Activated CD4-positive, alpha-beta T cell treated with anti-CD3 and anti-CD28 coated beads, Interleukin-2, amount 10 ng/mL, durations not matched to agents 7 days and 5 days (primary cell): ENCODE measurements at places on chromosomes 2 and 18. TPM values are rescaled to one million over a fixed set of nuclear protein-coding genes. Genes with fewer than 3 reads are reported as not detected.

- no peaks in the 10 kb centered on the region for H3K36me3 ChIP-seq
- H3K4me3 ChIP-seq, result no peak overlapping the region
- no peak for DNase-seq
- no peaks in the 10 kb centered on the region for H3K4me1 ChIP-seq
These were observed 66.5 kb upstream of the TLK1 start for GRCh38 chr2:171227066-171227782.

GRCh38 chr18:12904012-12904516, 20.0 kb upstream of the PTPN2 start:
- DNase-seq, result peak; percentile 73
- no peaks in the 10 kb centered on the region for H3K36me3 ChIP-seq
- peak overlapping the region; percentile 90 for H3K27ac ChIP-seq

DNA sequence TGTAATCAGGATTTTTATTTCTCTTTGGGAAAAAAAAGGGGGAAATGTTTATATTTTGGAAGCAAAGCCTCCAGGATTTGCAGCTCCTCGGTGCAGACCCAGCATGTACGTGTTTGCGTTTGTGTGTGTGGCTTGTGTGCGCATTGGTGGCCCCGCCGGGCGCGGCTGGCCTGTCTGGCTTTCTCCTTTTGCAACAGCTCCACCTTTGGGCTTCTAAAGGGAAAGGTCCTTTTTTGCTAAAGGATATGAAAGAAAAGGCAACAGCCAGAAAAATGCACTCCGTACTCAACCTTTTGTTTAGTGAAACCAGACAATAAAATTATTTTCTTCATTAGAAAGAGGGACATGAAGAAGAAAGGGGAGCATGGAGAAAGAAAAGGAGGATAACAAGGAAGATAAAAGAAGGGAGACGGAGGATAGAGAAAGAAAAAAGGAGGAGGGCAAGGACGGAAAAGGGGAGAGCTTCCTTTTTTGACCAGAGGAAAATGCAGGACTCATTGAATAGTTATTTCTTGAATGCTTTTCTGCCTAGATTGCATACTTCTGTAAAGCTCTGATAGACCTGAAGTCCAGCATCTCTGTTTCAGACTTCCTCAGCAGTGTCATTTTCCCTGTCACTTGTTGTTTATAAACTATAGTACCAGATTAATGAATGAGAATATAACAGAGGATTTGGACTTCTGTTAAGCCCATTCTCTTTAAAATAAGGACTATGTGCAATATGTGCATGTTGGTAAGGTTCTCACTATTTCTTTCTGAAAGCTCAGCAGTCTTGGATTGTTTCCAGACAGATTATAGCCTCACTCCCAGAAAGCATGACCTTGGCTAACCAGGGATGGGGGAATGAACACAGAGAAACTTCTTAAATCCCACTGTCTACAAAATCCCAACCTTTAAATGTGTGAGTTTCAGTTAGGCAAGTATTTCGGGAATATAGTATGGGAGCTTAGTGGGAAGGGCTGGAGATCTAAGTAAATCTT, 563.1 kb upstream of the PIK3C3 start:
- H3K36me3 ChIP-seq, result no peaks in the 10 kb centered on the region
- H3K27ac ChIP-seq, result no peak overlapping the region
- no peaks in the 10 kb centered on the region for H3K4me1 ChIP-seq
- H3K27me3 ChIP-seq, result no peaks in the 10 kb centered on the region

- H3K27me3 ChIP-seq, result no peaks in the 10 kb centered on the region
- DNase-seq, result no peak
- no peak overlapping the region for H3K27ac ChIP-seq
- peaks cover 15% of the 10 kb centered on the region for H3K36me3 ChIP-seq
- no peak overlapping the region for H3K4me3 ChIP-seq
These were observed 24.3 kb downstream of the RNU4ATAC start for GRCh38 chr2:121555008-121555407.

GRCh38 chr2:17969661-17970060, 91.2 kb downstream of the KCNS3 start:
- H3K27ac ChIP-seq, result no peak overlapping the region
- no peaks in the 10 kb centered on the region for H3K4me1 ChIP-seq
- H3K36me3 ChIP-seq, result no peaks in the 10 kb centered on the region
- H3K4me3 ChIP-seq, result no peak overlapping the region
- DNase-seq, result no peak

DNA sequence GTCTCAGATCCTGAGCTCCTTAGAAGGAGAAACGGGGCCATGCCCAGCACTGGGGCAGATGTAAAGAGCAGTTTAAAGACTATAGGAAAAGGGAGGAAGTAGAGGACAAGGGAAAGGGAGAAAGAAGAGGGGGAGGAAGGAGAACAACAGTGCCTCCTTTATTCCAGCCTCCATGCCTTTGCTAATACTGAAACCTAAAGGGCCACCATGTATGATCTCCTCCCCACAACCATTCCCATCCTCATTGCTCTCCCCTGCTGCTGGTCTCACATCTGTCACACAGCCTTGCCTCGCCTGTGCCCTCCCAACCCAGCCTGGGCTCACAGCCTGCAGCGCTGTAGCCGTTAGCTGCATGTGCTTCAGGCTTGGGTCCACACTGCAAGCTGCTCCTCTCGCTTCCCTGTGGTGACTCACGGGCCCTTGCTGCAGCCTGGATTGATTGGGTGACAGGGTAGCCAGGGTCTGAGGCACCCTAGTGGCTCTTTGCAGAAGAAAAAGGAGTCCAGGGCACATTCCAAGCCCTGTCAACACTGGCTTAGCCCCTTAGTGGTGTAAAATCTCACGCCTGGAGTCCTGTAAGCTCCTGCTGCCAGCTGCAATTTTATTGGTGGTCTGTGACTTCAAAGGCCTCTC, 281.9 kb downstream of the SRBD1 start:
- peaks cover 10% of the 10 kb centered on the region for H3K27me3 ChIP-seq
- H3K36me3 ChIP-seq, result no peaks in the 10 kb centered on the region
- H3K27ac ChIP-seq, result no peak overlapping the region
- H3K4me3 ChIP-seq, result no peak overlapping the region
- no peaks in the 10 kb centered on the region for H3K4me1 ChIP-seq

DNA sequence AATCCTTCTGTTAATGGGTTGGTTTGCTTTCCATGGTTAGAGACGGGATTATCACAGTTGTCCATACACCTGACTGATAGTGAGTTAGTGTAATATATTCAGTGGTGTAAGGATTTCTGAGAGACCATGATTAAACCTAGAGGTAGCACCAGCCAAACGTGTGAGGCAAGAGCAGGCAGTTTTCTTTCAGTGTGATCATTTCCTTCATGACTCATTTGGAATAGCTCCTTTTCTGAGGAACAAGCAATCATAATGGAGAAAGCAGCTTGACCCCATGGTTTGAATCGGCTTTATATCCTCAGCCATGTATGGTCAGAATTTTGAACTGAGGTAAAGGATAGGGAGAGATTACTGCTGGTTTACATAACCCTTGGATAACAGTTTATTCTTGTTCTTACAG, 2.9 kb downstream of the MXD1 start:
- H3K36me3 ChIP-seq, result peaks cover 43% of the 10 kb centered on the region
- H3K27ac ChIP-seq, result no peak overlapping the region
- DNase-seq, result no peak
- peaks cover 35% of the 10 kb centered on the region for H3K4me1 ChIP-seq
- H3K27me3 ChIP-seq, result no peaks in the 10 kb centered on the region

DNA sequence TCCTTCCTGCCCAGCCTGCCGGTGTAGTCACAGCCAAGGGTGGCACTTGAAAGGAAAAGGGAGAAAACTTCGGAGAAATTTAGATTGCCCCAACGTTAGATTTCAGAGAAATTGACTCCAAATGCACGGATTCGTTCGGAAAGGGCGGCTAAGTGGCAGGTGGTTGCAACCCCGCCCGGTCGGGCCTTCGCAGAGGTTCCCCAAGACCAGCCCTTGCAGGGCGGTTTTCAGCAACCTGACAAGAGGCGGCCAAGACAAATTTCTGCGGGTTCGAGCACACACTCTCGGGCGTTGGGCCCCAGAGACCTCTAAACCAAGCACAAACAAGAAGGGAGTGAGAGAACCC, 4.8 kb downstream of the ONECUT2 start:
- peak overlapping the region; percentile 16 for H3K4me3 ChIP-seq
- H3K36me3 ChIP-seq, result peaks cover 10% of the 10 kb centered on the region
- DNase-seq, result no peak
- H3K4me1 ChIP-seq, result peaks cover 26% of the 10 kb centered on the region

- no peak for DNase-seq
- no peaks in the 10 kb centered on the region for H3K4me1 ChIP-seq
- H3K27me3 ChIP-seq, result peaks cover 8% of the 10 kb centered on the region
- no peaks in the 10 kb centered on the region for H3K36me3 ChIP-seq
- H3K27ac ChIP-seq, result no peak overlapping the region
These were observed 3.9 kb upstream of the FSIP2 start for GRCh38 chr2:185734658-185735057.

GRCh38 chr2:201809633-201810032, 3.3 kb downstream of the CDK15 start:
- no peaks in the 10 kb centered on the region for H3K4me1 ChIP-seq
- no peak overlapping the region for H3K27ac ChIP-seq
- H3K4me3 ChIP-seq, result no peak overlapping the region
- no peak for DNase-seq

DNA sequence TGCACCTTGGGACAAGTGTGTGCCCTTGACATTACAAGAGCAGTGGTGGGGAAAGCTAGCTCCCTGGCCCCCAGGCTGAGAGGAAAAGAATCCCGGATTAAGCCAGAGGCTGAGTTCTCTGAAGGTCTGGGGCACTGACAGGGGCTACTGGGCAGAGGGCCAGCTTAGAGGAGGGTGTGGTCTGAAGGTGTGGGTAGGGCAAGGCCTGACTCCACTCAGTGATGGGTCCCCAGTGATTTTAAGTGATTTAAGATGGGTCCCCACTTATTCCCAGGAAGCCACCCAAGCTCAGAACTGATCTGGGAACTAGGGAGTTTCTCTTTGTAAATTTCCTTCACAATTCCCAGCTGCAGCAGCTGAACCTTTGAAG, 8.8 kb downstream of the TMEM37 start:
- no peaks in the 10 kb centered on the region for H3K36me3 ChIP-seq
- H3K27me3 ChIP-seq, result peaks cover 3% of the 10 kb centered on the region
- H3K4me3 ChIP-seq, result no peak overlapping the region
- no peak overlapping the region for H3K27ac ChIP-seq
- no peaks in the 10 kb centered on the region for H3K4me1 ChIP-seq

DNA sequence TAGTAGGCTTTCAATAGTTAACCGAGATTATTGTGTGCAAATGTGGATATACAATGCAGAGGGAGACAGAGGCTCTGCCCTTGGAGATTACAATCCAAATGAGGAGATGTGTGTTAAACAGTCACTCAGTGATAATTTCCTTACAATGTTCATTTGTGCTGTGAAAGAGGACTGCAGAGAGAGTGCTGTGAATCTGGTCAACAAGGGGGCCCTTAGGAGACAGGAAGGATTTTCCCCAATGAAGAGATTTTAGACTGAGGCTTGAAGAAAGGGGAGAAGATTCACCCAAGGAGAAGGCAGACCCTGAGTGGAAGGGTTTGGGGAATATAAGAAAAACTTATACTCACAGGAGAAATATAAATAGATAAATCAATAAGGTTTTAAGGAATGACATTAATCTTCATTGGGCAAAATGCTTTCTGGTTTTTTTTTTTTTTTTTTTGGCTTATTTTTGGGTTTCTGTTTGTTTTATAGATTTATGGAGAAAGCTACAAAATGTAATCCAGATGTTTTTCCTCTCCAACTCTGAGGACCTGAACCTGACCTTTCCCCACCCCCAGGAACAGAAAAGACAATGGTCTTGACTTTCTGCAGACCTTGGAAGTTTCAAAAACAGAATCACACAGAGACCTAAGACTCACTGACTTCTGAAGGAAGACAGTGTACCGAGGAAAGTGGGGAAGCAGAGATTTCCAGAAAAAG, 151.3 kb upstream of the SERPINE2 start:
- H3K4me1 ChIP-seq, result no peaks in the 10 kb centered on the region
- peaks cover 5% of the 10 kb centered on the region for H3K27me3 ChIP-seq
- DNase-seq, result no peak
- no peak overlapping the region for H3K27ac ChIP-seq
- H3K4me3 ChIP-seq, result no peak overlapping the region

DNA sequence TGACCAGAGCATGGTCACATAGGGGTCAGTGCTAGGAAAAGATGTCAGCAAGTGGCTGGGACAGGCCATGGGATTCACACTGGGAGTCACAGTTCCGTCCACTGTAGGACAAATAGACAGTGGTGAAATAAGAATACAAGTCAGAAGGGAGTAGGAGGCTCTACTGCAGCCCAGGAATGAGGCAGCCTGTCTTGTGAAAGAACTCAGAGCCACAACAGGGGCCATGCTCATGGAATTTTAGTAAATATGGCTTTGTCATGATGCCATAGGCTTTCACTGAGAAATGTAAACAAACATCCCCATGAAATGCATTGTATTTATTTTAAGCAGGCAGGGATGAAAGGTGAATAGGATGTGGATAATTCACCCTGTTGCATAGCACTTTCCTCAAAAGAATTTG, 504.3 kb downstream of the SOX11 start:
- no peaks in the 10 kb centered on the region for H3K4me1 ChIP-seq
- H3K27ac ChIP-seq, result no peak overlapping the region
- no peak for DNase-seq
- no peaks in the 10 kb centered on the region for H3K27me3 ChIP-seq
- no peaks in the 10 kb centered on the region for H3K36me3 ChIP-seq

- H3K4me1 ChIP-seq, result no peaks in the 10 kb centered on the region
- no peaks in the 10 kb centered on the region for H3K27me3 ChIP-seq
These were observed 1125.2 kb upstream of the FANCL start for GRCh38 chr2:59366288-59366687.

DNA sequence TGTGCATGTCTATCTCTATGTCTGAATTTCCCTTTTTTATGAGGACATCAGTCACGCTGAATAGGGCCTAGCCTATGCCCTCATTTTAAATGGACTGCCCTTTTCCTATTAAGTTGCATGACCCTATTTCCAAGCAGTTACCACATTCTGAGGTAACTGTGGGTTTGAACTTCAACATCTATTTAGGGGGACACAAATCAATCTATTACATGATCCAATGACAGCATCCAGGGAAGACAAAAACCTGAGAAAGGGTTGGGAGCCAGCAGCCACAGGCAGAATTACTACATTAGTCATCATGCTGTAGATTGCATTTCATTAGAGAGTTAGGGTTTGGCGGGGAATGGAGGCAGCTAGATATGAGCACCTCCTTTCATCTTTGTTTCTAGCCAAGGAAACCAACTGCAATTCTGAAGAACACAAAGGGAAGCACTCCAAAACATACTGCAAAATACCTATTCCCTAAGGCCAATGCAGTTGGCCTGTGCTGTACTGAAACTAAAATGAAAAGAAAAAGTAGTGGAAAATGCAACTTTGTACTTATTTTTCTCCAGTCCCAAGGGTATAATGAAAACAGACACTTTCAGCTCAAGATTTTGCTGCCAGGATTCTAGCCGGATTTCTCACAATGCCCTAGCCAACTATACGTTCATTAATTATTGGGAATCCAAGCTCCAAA, 40.4 kb upstream of the C1D start:
- no peak overlapping the region for H3K27ac ChIP-seq
- no peaks in the 10 kb centered on the region for H3K27me3 ChIP-seq
- peaks cover 5% of the 10 kb centered on the region for H3K36me3 ChIP-seq
- no peak for DNase-seq
- H3K4me1 ChIP-seq, result peaks cover 5% of the 10 kb centered on the region
- H3K4me3 ChIP-seq, result no peak overlapping the region

GRCh38 chr2:45370369-45370768, 240.7 kb downstream of the SRBD1 start:
- no peaks in the 10 kb centered on the region for H3K36me3 ChIP-seq
- no peak for DNase-seq
- no peak overlapping the region for H3K27ac ChIP-seq
- peaks cover 7% of the 10 kb centered on the region for H3K27me3 ChIP-seq
- no peaks in the 10 kb centered on the region for H3K4me1 ChIP-seq

The RALB gene
- total RNA-seq, result 44.3 TPM

The DSG1 gene
- not detected for total RNA-seq

The GPR45 gene
- not detected for total RNA-seq

The SH3RF3 gene
- 0.08 TPM for total RNA-seq

The NCKAP5 gene
- not detected for total RNA-seq

The DLGAP1 gene
- total RNA-seq, result 0.10 TPM

The KLF11 gene
- total RNA-seq, result 8.6 TPM

The KYNU gene
- total RNA-seq, result not detected

The AQP12A gene
- total RNA-seq, result not detected

The C2orf15 gene
- total RNA-seq, result 1.2 TPM
